Effector memory CD4-positive, alpha-beta T cell (primary cell): ENCODE measurements at places on chromosomes 1 and 21.
A peak's percentile ranks its signal among the peaks of the same experiment; 100 is the strongest.

DNA sequence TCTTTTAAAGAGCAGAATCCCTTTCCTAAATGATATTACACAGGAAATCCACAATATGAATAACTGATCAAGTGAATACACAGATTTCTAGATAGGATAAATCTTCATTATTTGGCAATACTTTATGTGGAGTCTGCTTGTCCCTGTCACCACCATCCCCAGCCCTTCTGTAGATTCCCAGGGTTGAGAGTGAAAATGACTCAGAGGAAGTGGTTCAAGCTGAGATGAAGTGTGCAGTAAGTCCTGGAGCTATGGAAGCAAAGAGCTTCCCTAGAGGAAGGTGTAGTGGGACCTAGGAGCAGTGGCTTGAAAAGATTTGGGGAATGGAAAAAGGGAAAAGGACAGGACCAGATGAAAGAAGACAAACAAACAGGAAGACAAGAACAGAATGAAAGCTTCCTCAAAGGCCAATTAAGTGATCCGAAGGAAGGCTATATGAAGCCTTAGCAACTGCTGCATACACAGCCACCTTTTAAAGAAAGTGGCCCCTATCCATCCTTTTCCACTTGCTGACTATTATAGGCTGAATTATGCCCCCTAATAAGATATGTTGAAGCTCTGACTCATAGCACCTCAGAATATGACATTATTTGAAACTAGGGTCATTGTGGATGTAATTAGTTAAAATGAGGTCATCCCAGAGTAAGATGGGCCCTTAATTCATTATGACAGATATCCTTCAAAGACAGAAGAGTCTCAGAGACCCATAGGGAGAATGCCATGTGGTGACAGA lies 96.5 kb upstream of the CAMK1G start:
- no peak for DNase-seq

DNA sequence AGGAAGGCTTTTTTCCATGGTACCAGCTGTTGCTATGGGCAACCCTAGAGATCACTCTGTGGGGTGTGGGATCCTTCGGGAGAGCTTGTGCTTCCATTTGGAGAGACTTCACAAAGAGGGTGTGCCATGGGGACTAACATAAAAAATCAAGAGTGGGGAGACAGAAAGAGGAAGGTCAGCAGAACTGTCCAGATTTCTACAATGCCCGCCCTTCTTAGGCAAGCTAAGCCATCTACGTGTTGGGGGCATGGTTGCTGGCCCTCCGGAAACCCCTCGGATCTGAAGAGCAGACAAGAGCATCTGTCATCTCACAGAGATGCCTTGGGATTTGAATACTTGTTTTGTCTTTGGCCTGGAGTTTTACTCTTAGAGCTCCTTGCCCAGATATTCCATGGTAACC lies 83.9 kb upstream of the ZNF648 start:
- no peak for DNase-seq

GRCh38 chr1:39525366-39526165 lies 34.1 kb downstream of the BMP8A start:
- no peak for DNase-seq

- DNase-seq = no peak
Observed at GRCh38 chr1:88168126-88168525, 515.9 kb upstream of the PKN2 start.

DNA sequence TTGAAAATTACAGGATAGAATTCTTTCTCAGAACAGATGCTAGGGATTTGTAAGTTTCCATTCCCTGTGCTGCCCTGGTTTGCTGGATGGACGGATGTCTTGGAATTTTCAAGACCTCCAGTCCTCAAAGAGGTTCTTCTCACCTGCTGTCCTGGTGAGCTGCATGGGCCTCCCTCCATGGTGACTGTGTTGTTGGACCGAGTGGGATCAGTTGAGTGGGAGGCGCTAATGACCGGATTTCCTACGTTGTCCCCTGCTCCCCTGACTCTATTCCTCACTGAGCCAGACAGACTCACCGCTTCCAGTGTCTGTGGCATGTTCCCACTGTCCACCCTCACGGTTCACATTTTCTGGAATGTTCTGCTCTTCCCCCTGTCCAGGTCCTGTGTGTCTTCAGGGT lies 229.8 kb downstream of the CAMTA1 start:
- DNase-seq = no peak

GRCh38 chr1:211344152-211344618 lies 17.6 kb downstream of the TRAF5 start:
- no peak for DNase-seq

- no peak for DNase-seq
Observed at GRCh38 chr21:33733601-33734000, 91.3 kb downstream of the ITSN1 start.

- DNase-seq = no peak
Observed at GRCh38 chr1:115230281-115230680, 107.8 kb downstream of the NGF start.

GRCh38 chr1:40884055-40884795 lies 22.1 kb upstream of the CITED4 start:
- DNase-seq = no peak

DNA sequence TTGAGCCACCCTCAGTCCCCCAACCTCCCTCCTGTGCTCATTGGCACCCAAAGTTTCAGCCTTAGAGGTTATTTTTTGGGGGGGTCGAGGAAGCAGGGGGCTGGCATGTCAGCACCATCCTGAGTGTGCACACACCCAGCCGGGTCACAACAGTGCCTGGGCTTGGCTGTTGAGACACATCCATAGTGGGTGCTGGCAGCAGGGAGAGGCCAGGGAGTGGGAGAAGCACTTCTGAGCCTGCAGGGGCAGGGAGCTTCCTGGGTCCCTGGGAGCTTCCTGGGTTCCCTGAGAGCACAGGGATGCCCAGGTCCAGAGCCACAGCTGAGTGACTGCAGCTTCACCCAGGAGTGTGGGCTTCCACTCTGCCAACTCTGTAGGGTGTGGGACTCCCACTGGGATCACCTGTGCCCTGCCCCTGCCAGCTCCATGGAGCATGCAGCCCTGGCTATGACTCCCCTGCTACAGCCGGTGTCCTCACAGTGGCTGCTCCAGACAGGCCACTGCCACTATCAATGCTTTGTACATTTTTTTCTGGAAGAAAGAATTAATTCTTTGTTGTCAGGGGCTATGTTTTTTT lies 240.4 kb downstream of the PTGER3 start:
- DNase-seq = no peak

DNA sequence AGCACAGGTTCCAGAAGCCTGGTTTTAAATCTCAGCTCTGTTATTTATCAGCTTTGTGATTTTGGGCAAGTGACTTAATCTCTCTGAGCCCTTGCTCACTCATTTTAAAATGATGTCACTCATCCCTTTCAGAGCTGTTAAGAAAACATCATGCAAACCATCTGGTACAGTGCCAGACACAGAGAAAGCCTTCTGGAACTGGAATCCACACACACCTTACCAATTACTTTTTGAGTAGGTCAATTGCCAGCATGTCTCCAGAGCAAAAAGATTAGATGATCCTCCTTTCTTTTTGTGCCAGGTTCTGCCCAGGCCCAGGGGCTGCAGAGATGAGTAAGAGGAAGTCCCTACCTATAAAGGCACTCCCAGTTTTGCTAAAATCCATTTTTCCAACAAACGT lies 61.3 kb downstream of the ROR1 start:
- DNase-seq = no peak

- no peak for DNase-seq
Observed at GRCh38 chr1:64396817-64397216, 73.1 kb upstream of the CACHD1 start.

DNA sequence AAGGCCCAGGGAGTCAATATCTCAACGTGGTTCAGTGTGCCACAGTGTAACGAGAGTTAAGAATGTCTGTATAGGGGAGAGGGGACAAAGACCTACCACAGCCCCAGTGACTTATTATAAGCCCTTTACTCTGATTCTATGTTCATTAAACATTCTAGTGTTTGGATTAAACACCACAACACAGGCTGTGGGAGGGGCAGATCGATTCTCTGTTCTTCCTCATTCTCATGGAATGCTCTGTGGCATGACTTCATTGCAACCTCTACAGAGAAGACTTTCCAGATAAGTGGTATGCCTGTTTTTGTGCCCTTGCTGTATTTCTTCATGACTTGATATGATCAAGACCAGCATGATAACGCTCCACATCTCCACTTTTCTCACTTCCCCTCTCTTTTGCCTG lies 39.0 kb upstream of the CD5L start:
- DNase-seq = no peak

- no peak for DNase-seq
Observed at GRCh38 chr1:198424441-198424840, 116.0 kb downstream of the ATP6V1G3 start.

DNA sequence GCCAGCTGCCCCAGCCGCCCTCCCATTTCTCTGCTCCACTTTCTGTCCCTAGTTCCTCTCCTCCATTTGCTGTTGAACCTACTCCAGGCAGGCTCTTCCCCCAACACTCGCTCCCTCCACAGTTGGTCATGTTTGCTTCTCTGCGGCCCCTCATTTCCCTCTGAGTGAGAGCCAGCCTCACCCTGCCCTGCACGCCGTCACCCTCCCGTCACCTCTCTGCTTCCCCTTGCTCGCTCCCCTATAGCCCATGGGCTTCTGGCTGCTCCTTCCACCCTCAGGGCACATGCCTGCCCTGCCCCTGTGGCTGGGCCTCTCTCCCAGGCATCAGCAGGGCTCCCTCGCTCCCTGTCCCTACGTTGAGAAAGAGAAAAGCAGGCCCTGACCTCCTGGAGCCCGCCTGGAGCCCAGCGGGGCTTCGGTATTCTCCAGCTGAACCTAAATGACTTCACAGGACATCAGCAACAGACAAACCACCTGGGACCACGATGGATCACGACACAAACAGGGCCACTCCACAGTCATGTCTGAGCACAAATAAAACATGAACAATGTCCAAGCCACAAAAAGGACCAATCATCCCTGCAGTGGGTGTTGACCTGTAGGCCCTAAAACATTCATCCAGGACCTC lies 13.3 kb upstream of the THEMIS2 start:
- no peak for DNase-seq

GRCh38 chr1:40161888-40162397 lies 756 bp downstream of the RLF start:
- DNase-seq = no peak

GRCh38 chr21:33383056-33383888 lies 19.9 kb upstream of the IFNGR2 start:
- peak; percentile 79 for DNase-seq

- no peak for DNase-seq
Observed at GRCh38 chr1:35164893-35165292, 28.1 kb downstream of the SFPQ start.

DNA sequence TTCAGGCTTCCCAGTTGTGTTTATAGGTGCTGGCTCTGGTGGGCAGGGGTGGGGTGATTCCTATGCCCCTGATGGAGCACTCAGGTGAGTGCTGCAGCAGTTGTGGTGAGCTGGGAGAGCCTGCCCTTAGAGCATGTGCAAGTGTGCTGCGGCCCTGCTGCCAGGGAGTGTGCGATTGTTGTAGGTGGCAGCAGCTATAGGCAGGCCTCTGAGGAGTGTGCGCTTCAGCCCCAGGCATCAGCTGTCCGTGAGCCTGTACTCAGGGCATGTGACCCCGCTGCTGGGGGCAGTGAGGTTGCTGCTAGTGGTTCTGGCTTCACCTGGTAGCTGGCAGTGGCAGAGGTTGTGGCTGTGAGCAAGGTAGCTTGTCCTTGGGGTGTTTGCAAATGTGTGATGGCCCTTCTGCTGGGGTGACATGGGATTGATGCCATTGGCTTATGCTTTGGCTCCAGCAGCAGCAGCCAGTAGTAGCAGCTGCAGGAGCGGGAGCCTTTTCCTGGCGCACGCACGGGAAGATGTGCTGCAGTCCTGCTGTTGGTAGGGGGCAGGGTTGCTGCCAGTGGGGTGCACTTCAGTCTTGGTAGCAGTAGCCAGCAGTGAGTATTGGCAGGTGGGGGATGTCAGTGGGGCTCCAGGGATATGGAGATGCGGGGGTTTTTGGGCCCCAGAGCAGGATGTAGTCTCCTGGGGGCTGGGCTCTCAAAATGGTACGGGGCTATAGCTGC lies 37.7 kb downstream of the SYCP1 start:
- no peak for DNase-seq

GRCh38 chr1:83546874-83547273 lies 452.1 kb downstream of the TTLL7 start:
- no peak for DNase-seq

DNA sequence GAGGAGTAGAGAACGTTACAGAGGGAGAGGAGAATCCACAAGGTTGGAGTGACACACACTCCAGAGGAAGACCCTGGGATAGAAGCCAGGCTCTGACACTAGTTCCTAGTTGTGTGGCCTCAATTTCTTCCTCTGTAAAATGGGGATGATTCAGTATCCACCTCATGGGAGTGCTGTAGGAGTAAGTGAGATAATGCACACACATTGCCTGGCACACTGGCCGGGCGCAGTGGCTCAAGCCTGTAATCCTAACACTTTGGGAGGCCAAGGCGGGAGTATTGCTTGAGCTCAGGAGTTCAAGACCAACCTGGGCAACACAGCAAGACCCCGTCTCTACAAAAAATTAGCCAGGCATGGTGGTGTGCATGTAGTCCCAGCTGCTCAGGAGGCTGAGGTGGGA lies 8.9 kb downstream of the KIF17 start:
- DNase-seq = no peak

GRCh38 chr1:67753776-67754525 lies 69.0 kb downstream of the GADD45A start:
- no peak for DNase-seq

DNA sequence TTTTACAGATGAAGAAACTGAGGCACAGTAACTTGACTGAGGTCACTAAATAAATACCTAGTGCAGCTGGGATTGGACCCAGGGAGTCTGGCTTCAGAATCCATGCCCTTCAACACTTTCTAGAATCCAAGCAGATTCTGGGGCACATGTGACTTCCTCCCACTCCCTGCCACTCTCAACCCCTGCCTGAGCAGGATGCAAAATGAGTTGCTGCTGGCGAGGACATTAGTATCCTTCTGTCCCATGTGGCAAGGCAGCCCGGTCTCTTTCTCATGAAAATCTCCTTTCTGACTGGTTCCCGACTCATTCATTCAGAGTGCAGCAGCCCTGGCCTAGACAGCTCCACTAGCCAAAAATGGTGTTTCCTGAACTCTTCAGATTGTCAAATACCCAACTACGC lies 28.4 kb downstream of the TNNT2 start:
- no peak for DNase-seq

GRCh38 chr1:164337394-164337793 lies 221.6 kb upstream of the PBX1 start:
- no peak for DNase-seq
